Activated CD8-positive, alpha-beta memory T cell treated with anti-CD3 and anti-CD28 coated beads for 48 hours (primary cell): ENCODE measurements at places on chromosomes 5 and 9.

DNA sequence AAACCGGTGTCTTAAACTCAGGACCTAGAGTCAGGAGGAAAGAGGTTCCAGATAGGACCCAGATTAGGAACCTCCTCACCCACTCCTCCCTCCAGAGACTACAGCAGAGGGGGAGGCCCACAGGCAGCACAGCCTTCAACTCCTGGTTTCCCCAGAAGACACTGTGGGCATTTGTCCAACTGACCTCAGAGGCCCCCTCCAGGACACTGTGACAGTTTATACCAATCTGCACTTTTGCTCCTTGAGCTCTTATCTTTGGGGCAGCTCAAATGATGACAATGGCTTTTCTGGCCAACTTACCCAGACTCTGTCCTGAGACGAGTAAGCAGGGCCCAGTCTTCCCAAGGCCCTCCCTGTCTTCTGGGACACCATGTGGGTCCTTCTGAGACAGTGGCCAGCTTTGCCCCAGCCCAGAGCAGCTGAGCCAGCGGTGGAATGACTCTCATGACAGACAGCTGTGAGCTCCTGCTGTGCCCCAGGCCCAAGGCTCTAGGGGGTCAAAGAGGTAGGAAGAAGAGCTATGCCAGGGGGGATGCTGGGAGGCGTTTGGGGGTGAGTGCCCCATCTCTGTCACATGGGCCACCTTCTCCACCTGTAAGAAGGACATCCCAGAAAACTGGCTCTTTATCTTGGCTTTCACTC is 14.3 kb downstream of the OR2V2 start:
- DNase-seq = no peak

DNA sequence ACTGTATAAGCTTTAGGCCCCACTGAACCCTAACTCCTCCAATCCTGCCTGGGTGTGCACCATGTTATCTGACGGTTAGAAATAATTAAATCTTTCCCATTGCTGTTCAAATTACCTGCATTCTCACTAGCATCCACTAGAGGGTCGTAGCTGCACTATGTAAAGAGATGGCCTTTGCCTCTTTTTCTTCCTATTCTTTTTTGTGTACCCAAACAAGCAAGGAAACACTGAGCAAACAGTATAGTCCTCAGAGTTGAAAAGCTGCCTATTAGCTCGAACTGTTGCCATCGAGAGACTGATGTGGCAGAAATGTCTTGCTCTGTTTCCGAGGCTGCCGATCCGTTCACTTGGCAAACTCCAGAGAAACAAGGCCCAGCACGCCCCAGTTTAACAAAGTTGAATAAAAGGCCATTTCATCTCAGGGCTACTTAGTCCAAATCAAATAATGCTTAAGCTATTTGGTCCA is 163.8 kb upstream of the TRPM3 start:
- peak; percentile 9 for DNase-seq

DNA sequence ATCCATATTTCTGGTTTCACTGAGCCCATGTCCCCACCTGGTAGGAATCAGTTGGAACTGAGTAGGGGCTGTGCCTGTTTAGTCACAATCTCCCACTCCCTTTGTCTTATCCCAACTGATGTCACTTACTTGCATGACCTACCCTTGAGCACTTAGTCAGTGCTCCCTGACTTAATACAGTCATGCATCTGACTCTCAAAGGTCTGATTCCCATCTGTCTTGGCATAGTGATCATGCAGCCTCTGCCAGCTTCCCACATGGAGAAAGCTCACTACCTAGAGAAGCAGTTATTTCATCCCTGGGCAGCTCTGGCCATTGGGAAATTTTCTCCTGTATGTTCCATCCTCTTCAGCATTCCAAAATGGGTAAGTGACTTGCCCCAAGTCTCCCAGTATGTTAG is 24.8 kb downstream of the ABLIM3 start:
- DNase-seq = no peak

DNA sequence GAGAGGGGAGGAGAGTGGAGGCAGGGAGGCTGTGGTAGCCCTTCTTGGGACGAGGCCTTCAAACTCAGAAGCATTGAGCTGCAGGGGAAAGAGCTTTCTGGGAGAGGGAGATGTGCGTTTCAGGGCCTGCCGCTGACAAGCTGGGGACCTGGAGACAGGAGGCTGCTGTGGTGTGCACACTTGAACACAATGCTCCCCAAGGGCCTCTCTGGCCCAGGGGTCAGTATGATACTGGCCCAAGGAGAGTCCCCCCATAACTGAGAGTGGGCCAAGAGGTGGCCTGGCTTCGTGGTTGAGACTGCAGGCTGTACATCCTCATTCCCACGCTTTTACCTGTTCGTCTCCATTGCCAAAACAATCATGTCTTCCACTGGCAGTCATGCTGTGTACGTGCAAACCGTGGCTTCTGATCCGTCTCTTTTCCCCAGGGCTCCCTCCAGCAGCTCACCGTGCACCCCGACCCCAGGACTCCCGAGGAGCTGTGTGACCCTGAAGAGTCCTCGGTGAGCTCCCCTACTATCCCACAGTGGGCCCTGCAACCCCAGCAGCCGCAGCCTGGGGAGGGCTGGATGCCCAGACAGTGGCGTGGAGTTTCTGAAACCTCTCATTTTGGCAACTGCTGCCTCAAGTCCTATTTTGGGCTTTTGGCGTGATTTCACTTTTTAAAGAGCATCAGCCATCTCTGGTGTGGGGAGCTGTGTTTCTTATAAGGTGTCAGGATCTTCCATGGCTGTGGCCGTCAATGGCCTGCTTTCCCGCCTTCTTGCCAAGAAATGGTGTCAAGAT is 43.4 kb downstream of the COL15A1 start:
- DNase-seq = no peak

GRCh38 chr9:8616414-8616813 is 816.8 kb upstream of the DMAC1 start:
- DNase-seq = no peak

- DNase-seq = no peak
Observed at GRCh38 chr9:130195638-130196037, 23.4 kb downstream of the NCS1 start.

DNA sequence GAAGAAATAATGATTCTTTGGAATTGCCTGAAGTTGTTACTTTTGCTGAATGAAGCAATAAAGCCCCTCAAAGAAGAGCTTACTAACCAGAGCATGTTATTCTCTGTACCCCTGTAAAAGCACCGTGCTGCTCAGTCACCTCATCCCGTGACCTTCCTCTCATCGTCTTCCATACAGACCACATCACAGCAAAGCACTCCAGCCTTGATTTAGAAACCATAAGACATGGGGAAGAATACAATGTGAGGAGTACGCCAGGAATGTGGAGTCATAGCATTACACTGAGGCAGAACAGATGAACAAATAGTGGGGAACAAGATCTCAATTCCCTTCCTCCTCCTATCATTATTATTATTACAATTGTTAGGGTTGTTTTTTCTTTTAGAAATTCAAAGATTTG is 49.1 kb downstream of the ERAP1 start:
- no peak for DNase-seq

DNA sequence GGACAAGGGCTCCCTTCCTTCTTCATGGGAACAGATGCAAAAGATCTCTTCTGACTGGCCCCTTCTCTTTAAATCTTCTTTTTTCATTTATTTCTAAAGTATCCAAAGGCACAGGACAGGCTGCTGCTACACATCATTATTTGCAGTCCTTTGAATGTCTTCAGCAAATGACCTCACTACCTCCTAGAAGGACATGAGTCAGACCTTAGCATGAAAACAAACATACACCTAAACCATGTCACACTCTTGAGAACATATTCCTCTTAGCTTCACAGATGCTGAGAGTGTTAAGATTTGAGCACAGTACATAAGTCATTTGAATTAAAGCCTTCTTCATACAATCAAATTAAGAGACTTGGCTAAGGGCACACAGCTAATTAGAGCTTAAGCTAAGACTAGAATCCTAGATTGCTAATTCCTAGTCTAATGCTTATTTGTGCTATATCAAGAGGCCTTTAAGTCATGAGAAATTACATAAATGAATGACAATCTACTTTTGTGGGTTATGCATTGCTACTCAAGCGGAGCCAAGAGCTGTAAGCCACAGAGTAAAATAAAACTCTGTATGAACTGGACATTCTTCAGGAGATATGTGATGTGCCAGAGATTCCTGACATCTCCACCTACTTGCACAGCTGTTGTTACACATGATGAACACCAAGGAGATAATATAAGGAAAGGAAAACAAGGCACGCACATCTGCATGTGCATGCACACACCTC is 109.1 kb upstream of the PTGER4 start:
- DNase-seq = no peak

DNA sequence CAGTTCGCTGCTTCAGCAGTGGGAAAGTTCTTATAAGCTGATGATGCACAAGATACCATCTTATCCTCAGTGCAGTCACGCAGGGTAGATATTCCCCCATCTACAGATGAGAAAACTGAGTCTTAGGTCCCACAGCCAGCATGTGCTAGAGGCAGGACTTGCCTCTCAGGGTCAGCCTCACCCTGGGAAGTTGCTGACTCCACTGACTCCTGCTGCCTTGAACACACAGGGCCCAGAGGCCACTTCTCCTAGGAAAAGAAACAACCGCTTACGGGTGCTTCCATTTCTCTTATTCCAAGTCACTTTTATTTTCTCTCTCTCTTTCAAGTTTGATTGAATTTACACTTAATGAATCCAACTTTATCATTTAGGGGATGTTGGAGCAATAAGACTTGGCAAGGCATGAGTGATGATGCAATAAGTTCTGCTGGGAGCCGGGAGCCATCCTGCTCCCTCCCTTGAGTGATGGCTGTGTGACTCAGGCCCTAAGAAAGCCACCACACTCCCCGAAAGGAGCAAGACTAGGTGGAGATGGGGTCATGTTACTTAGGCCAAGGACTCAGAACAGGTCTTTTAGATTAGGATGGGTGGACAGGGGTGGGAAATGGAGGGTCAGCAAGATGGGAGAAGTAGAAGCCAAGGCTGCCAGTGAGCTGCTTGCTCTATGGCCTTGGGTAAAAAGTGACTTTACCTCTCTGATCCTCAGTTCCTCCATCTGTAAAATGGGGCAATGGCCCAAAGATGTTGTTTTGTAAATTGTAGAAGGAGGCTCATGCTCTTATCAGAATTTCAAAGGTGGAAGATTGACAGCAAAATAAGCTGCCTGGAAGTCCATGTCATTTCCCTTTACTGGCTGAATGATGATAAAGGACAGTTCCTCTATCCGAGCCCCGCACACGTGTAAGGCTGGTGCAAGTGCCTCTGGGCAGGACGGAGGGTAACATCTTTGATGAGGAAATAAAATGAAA is 67.4 kb upstream of the ZNF618 start:
- no peak for DNase-seq

DNA sequence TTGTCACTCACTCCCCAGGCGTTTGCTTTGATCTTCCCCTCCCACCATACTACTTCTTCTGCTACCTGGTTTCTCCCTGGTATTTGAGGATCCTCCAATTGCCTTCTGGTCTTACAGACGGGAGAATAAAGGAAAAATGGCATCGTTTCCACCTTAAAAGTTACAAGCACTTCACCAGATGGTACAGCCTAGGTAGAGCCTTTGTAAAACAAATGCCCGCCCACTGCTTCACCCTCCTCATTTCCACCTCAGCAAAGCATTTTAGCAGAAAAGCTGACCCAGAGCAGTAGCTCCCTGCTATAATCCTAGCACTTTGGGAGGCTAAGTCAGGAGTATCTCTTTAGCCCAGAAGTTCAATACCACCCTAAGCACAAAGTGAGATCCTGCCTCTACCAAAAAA is 5.1 kb upstream of the ANXA2R start:
- DNase-seq = no peak

DNA sequence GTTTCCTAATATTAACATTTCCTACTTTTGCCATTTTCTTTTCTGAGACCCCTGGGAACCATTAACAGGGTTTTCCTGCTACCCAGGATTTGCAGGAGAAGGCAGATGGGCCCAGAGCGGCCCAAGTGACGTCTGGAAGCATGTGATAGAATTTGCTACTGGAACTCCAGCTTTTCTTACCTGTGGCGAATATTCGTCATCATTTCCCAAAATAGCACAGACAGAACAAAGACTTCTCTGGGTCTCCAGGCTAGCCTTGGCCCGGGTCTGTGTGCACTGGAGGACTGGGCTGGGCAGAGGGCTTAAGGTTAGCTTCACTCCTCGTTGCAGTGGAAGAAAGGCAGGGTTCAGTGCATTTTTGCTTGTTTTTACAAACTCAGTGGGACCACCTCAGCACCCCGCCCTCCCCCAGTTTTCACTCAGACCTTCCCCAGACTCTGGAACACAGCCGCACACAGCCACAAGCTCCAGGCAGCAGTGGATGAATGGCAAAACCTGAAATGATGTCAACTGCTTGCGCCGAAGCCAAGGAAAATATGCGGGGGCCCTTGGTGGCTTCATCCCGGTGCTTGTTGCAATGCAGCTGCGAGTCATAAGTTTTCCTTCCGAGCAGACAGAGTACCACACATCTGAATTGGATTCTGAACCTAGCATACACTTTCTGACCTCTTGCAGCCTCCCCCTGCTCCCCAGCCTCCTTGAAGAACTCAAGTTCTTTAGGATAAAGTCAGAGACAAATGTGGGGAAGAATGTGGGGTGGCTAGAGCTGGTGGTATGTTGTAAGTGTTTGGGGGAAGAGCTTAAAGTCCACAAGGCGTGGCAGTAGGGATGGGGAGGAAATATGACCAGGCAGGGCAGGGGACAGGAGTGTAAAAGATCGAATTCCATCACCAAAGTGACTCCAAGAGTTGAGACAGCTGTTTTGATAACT is 586.0 kb downstream of the CCDC171 start:
- DNase-seq = no peak

- DNase-seq = no peak
Observed at GRCh38 chr5:176778921-176779465, 31.4 kb upstream of the UNC5A start.

GRCh38 chr5:157651623-157652376 is 438 bp downstream of the SOX30 start:
- peak; percentile 33 for DNase-seq

GRCh38 chr5:143916451-143916850 is 104.5 kb downstream of the HMHB1 start:
- no peak for DNase-seq
